ENCODE measurements at places on chromosomes 6 and 20. TPM values are rescaled to one million over a fixed set of nuclear protein-coding genes. Genes with fewer than 3 reads are reported as not detected.

CST4 gene
- total RNA-seq = not detected

SLC24A3 gene
- not detected for total RNA-seq

CYP39A1 gene
- total RNA-seq = 1.8 TPM

CYP21A2 gene
- total RNA-seq = 0.35 TPM

RIMS1 gene
- 1.0 TPM for total RNA-seq

TMEM217 gene
- 1.7 TPM for total RNA-seq

PRSS35 gene
- 0.17 TPM for total RNA-seq

POLR1C gene
- 56.0 TPM for total RNA-seq

MAPK14 gene
- total RNA-seq = 66.8 TPM

BLCAP gene
- total RNA-seq = 106 TPM

SLC17A1 gene
- not detected for total RNA-seq

TRIM10 gene
- total RNA-seq = not detected

PTCRA gene
- total RNA-seq = not detected

RIPPLY2 gene
- not detected for total RNA-seq

GUCA1A gene
- total RNA-seq = not detected

Data from mammary epithelial cell (primary cell).